Foreskin fibroblast (primary cell): ENCODE measurements at places on chromosomes 11 and 22.

DNA sequence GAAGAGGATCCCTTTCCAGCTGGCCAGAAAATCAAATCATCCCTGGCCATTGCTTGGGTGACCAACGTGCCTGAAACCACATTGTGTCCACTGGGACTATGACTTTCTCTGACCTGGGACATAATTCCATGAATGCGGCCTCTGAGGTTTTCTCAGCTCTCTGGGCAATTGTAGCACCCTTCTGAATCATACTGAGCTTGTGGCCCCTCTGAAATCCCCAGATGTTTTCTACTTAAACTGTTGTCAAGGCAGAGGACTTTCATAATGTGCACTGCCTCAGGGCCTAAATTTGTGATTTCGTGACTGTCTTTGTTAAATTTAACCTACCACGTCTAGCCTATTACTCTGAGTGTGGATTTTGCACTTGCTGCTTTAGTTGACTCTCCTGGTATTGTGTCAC is 321.1 kb upstream of the PLET1 start:
- no peak for DNase-seq

- DNase-seq, result no peak
Observed at GRCh38 chr11:465896-466530, 15.9 kb downstream of the PTDSS2 start.

DNA sequence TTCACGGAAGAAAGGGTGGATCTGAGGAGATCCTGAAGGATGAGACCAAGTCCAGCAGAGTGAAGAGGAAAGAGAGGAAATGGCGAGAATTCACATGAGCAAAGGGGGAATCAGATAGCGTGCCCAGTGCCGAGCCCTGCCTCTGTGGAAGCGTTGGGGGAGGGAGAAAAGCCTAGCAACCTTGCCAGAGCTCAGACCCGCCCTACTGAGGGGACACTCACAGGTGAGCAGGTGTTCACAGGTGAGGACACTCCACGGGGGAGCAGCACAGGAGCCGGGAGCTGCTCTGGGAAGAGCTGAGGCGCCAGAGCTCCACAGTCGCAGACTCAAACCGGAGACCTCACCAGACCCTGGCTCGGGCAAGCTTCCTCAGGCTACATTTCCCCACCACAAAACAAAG is 56.2 kb downstream of the MICAL3 start:
- DNase-seq, result no peak

- DNase-seq, result no peak
Observed at GRCh38 chr11:32963721-32964120, 52.0 kb upstream of the DEPDC7 start.

GRCh38 chr11:93704237-93704636 is 37.1 kb downstream of the TAF1D start:
- DNase-seq, result no peak

GRCh38 chr11:66745356-66746235 is 16.6 kb upstream of the SPTBN2 start:
- peak; percentile 33 for DNase-seq

- DNase-seq, result no peak
Observed at GRCh38 chr11:102383839-102384238, 36.8 kb downstream of the BIRC2 start.
